Ureter (tissue), 1 donor: ENCODE measurements at places on chromosomes 11 and 22. TPM values are rescaled to one million over a fixed set of nuclear protein-coding genes. Genes with fewer than 3 reads are reported as not detected.

The ADORA2A gene
- total RNA-seq: 3.3 TPM

- DNase-seq: no peak
Observed at GRCh38 chr22:38296372-38296771, 20.9 kb downstream of the CSNK1E start.

GRCh38 chr22:32905400-32905799, 103.9 kb downstream of the TIMP3 start:
- no peak for DNase-seq

The DCDC1 gene
- total RNA-seq: 1.6 TPM

The APOL4 gene
- total RNA-seq: 34.4 TPM

GRCh38 chr11:6755303-6755952, 16.3 kb downstream of the OR2AG2 start:
- DNase-seq: no peak

DNA sequence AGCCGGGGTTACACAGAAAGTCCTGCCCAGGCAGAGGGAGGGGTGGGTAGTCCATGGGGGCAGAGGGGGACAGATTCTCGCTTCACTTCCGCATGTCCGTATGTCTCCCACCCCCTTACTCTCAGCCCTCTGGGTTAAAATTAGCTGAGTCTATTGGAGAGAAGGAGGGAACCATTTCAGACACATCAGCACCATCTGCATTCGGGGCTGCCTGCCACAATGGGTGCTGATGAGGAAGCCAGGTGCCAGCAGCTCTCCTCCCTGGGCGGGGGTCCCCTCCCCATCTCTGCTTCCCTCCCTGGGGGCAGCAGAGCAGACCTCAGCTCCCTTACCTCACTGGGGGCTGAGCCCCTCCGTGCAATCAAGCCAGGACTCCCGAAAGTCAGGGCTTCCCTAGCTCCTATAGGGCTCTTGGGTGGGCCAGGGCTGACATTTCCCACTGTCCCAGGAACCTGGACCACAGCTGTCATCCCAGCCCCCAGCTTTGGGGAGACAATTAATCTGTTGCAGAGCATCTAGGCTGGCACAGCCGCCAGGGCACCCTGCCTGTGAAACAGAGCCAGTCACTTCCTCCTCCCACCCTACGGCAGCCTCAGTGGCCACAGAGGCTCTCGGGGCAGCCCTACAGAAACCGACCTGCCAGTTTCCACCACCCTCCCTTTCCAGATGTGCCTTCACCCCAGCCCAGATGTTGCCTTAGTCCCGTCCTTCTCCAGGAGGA, 67.3 kb downstream of the PDE2A start:
- no peak for DNase-seq

GRCh38 chr11:104694259-104695064, 203.8 kb downstream of the CASP12 start:
- no peak for DNase-seq

The OSM gene
- total RNA-seq: 0.36 TPM

DNA sequence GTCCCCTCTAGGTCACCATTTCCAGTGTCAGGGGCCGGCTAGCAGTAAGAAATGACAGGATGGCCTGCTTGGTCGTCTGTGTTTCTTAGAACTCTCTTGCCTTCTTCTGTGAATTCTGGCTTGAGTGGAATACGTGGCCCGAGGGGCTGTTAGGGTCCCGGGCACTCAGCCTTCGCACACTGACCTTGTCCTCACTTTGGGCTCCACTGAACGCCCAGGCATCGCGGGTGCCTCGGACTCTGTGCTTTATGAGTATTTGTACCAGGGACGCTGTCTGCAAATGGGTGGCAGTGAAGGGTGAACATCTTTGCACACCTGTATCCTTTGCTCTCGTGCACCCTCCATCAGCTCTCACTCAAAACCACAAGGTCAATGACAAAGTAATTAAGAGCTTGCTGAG, 123.4 kb upstream of the ANO1 start:
- DNase-seq: no peak

DNA sequence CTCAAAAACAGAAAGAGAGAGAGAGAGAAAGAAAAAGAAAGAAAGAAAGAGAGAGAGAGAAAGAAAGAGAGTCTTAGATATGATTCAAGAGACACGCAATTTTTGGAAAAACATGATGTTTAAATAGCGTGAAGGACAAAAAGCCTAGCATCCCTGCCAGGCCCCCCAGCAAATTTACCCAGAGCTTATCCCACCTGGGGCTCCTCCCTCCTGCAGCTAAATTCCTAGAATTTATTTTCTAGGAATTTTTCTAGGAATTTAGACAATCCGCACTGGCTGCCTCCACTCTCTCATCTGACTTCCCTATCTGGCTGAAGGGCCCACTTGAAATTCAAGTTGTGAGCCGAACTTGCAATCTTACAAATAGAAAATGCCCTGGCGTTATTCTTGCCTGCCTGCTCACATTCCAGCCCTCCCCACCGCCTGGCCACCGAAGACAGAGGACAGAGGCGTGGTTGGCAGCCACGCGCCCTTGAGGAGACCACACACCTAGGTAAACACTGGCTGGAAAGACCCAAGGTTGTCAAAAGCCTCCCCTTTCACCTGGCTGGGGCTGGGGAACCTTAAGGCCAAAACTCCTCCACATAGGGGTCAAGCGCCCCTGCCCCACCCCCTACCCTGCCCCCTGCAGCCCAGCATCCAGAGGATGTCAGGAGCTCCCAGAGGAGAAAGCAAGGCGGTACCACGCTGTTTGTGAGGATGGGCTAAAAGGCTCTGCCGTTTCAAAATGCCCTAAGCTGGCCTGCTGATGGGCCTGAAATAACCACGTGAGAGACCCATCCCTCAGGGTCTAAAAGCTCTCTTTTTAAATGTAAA, 42.2 kb downstream of the AHNAK start:
- no peak for DNase-seq

The UPK3A gene
- 233 TPM for total RNA-seq

DNA sequence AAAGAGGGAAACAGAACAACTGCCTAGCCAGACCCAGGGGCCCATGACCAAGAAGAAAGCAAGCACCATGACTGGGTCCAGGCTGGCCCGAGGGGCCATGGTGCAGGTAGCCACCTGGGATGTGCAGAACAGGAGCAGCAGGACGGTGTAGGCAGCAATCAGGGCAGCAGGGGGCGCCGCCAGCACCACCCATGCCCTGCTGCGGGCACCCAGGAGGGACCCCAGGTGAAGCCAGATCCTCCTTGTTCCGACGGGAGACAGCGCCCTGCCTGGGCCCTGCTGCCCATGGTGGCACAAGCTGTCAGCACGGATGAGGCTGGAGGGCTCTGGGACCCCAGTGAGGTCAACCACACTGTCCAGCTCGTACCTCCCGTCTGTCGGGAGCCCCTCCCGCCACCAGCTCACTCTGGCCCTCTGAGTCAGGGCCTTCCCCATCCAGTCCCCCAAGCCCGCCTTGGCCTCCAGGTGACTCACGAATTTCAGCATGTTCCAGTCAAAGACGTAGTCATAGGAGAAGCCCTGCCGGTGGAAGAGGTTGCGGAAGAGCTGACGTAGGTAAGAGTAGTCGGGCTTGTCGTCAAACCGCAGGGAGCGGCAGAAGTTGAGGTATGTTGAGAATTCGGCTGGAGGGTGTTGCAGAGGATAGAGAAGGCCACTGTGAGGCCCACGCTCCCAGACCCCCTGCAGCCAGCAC, 18.8 kb downstream of the CSNK1E start:
- DNase-seq: no peak

DNA sequence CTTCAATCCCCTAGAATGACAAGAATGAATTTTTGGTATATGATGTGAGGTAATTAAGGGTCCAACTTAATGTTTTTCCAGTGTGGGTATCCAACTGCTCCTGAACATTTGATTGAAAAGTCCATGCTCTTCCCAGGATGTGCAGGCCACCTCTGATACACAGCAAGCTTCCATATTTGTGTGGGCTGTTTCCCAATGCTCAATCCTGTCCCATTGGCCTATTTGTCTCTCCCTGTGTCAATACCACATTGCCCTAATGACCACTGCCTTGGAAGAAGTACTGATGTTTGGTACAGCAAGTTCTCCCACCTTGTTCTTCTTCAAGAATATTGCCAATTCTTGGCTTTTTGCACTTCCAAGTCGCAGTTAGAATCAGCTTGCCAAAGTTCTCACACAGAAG, 42.9 kb downstream of the KCNQ1OT1 start:
- no peak for DNase-seq

The CBX7 gene
- 63.6 TPM for total RNA-seq

The LRRC56 gene
- 3.4 TPM for total RNA-seq

DNA sequence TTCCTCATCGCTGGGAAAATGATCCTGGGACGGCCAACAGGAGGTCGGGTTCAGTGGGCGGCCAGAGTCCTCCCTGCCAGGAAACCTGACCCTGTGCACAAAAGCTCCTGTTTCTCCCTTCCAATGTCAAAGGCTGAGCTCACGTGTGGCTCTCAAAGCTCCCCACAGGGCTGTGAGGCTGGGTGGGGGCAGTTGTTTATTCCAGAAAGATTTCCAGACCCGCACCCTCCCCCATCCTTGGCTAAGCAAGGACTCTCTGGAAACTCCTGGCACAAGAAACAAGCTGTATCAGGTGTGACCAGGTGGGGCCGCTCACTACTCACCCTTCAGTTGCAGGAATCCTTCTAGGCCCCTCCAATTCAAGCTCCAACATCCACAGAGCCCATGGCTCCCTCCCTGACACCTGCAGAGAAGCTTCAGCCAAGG, 131.9 kb downstream of the SHANK2 start:
- DNase-seq: no peak

DNA sequence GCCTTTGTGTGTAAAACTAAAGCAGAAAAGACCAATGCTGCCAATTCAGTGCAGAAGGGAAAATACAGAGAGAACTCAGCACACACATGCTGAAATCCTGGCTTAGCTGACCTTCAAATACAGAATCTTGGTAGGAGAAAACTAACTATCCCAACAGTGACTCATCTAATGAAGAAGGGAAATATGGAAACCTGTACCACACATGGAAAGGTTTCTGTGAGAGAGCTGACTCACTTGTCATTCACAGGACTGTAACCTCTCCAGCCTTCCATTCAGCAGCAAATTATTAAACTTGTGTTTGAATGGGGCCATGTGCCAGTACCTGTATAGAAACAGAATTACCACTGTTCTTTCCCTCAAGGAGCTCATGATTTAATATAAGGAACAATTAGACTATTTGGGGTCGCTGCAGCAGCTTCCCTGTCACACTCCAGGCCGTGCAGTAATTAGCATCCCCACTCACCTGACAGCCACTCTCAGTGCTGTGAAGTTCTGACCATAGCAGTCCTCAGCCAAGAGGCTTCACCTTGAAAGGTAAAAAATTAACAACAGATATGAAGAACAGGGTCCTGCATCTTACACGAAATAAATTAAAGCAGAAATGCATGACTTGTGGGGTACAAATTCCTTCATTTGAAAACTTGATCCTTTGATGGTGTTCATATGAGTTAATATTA, 53.9 kb downstream of the MSANTD4 start:
- no peak for DNase-seq

The LARGE2 gene
- 18.0 TPM for total RNA-seq

- no peak for DNase-seq
Observed at GRCh38 chr11:29318134-29318845, 698.5 kb downstream of the KCNA4 start.

The FGF3 gene
- total RNA-seq: not detected

GRCh38 chr22:49540913-49541692, 286.6 kb downstream of the BRD1 start:
- no peak for DNase-seq

The CLCF1 gene
- total RNA-seq: 1.4 TPM
